Activated CD4-positive, alpha-beta memory T cell treated with anti-CD3 and anti-CD28 coated beads for 36 hours (primary cell): ENCODE measurements at places on chromosomes 16 and 17. TPM values are rescaled to one million over a fixed set of nuclear protein-coding genes. Genes with fewer than 3 reads are reported as not detected.

Gene DNASE1L2
- total RNA-seq, result 0.63 TPM

Gene LRRC36
- total RNA-seq, result 0.63 TPM

Gene ACSM2A
- not detected for total RNA-seq

Gene BRIP1
- total RNA-seq, result 15.8 TPM

Gene HSF5
- 3.0 TPM for total RNA-seq

Gene FBXW10
- total RNA-seq, result not detected

Gene SLFN13
- 46.0 TPM for total RNA-seq

Gene CD79B
- total RNA-seq, result 39.1 TPM

Gene SCGB1C2
- not detected for total RNA-seq

Gene TMEM132E
- total RNA-seq, result not detected

Gene LITAF
- total RNA-seq, result 134 TPM

Gene KRTAP4-6
- total RNA-seq, result not detected

Gene FA2H
- not detected for total RNA-seq

Gene TPSG1
- total RNA-seq, result not detected

Gene CCL22
- 1.5 TPM for total RNA-seq
